PC-9 (cell line): ENCODE measurements at places on chromosomes 11 and 22. TPM values are rescaled to one million over a fixed set of nuclear protein-coding genes. Genes with fewer than 3 reads are reported as not detected.

Gene TIMM10
- total RNA-seq, result 90.2 and 94.7 TPM in 2 replicates

Gene STX5
- total RNA-seq, result 61.9 and 65.8 TPM in 2 replicates

Gene IFITM5
- total RNA-seq, result not detected in 2 replicates

Gene MMP13
- not detected in 2 replicates for total RNA-seq

Gene ARL2
- total RNA-seq, result 97.5 and 106 TPM in 2 replicates
